ENCODE measurements at places on chromosomes 7 and 10.

GRCh38 chr10:132538031-132538789 lies 623 bp downstream of the INPP5A start:
- no peak for DNase-seq

DNA sequence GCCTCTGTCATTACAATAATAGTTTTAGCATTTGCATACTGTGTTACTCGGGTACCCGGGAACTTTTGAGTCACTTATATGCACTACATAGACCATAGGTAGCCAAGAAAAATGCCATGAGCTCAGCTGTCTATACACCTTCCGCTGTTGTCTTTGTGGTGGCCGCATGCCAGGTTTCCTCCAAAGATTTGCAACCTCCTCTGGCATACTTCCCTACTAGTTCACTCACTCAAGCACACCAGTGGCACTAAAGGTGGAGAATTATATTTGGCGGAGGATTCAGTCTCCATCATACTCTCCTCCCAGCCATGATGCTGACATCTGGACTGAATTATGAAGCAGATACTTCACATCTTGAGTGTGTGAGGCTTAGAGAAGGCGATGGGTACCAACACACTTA lies 35.6 kb upstream of the GRB10 start:
- no peak for DNase-seq

- no peak for DNase-seq
Measured at GRCh38 chr10:97687785-97688781, 1.0 kb upstream of the AVPI1 start.

GRCh38 chr10:102557569-102557968 lies 53.8 kb downstream of the SUFU start:
- no peak for DNase-seq

DNA sequence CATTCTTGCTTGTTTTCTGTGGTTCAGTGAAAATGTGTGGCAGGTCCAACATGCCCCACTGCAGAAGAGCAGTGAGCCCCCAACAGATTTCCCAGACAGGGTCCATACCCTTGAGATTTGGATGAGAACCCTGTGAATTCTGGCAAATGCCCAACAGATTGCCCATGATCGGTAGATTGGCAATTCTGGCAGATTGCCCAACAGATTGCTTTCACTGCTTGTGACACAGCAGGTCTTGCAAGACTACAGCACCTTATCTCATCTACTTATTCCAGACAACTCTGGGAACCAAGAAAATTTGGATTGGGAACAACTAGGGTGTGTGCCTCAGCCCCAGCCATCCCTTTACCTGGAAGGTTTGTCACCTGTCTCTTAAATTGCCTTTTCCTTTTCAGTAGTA lies 143.7 kb upstream of the COL1A2 start:
- no peak for DNase-seq

- peak; percentile 68 for DNase-seq
Measured at GRCh38 chr7:101085162-101085964, at the start of gene TRIM56. TRIM56 (plus strand) TSS chr7:101085481; CDS start chr7:101087313, 1,832 bp downstream.

GRCh38 chr7:92674379-92674778 lies 84.2 kb upstream of the FAM133B start:
- DNase-seq, result no peak

DNA sequence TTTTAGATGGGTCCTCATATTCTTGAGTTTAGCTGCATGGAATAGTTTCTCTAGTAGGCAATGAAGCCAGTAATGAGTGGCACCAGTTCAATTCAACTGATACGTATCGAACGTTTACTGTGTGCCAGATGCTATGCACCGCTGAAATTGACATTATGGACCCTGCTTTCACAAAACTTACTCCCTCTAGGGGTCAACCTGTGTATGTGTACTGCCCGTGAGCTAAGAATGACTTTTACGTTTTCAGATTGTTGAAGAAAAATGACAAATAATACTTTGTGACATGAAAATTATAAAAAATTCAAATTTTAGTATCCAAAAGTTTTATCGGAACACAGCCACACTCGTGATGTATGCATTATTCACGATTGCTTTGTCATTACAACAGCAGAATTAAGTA lies 95.5 kb downstream of the ZMYND11 start:
- DNase-seq, result no peak

- no peak for DNase-seq
Measured at GRCh38 chr10:77308084-77308732, 329.4 kb downstream of the KCNMA1 start.

DNA sequence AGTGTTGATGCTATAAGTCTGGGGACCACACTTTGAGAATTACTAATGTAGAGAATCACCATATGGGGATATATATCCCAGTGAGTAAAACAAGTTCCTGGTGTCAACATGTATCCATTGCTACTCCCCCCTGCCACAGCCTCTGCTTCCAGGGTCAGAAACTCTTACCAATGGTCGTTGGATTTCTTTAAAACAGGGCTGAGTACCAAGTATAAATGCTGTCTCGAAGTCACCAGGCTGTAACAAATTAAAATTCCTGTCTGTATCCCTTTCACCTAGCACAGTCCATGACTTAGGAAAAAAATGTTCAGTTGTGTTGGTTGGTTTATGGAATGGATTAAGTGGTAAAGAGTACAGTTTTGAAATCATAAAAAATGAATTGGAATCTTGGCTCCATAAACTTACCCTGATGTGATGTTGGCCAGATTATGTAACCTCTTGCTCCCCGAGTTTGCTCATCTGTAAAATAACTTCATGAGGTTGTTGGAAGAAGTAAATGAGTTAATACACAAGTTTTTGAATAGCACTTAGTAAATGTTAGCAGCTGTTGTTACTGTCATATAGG lies 364.0 kb upstream of the LRGUK start:
- DNase-seq, result no peak

DNA sequence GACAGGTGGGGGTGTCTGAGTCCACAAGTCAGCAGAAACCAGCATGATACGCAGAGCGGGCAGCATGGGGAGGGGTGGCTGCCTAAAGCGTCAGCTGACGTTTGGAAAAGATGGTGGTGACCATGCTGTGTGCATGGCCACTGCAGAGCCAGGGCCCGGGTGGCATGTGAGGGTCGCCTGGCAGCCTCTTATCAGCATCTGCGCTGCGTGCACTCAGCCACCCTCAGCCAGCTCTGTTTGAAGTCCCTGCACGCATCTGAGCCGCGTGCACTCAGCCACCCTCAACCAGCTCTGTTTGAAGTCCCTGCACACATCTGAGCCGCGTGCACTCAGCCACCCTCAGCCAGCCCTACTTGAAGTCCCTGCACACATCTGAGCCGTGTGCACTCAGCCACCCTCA lies 61.5 kb downstream of the WDR37 start:
- DNase-seq, result no peak

- no peak for DNase-seq
Measured at GRCh38 chr7:156493942-156494341, 146.6 kb upstream of the RNF32 start.

DNA sequence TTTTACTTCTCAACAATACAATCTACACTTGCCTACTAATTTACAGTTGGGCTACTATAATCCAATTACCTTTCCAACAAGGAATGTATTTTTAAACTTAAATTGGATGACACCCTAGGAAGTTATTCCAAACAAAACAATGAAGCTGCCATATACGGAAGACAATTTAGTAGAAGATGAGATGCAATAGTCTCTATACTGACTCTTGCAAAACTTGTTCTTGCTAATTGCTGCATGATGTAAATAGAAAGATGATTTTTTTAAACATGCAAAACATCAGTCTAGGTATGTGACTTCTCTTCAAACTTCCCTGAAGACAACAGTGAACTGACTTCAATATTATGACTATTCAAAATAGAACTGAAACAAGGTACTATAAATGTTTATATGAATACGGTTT lies 17.6 kb downstream of the NT5C3A start:
- DNase-seq, result no peak

DNA sequence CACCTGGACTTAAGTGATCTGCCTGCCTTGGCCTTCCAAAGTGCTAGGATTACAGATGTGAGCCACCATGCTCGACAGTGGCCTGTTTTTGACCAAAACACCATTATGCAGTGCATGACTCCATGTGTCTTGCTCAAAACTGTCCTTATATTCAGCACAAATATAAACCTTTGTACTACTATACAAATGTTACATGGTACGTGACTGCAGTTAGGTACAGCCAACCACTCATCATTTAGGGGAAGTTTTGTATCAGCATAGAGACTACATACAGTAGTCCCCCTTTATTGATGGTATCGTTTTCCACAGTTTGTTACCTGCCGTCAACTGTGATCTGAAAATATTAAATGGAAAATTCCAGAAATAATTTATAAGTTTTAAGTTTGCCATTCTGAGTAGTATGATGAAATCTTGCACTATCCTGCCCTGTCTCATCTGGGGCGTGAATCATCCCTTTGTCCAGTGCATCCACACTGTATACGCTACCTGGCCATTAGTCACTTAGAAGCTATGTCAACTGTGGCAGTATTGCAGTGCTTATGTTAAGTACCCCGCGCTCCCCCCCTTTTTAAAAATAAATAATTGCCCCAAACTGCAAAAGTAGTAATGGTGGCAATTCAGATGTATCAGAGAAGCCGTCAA lies 23.3 kb upstream of the ZNF282 start:
- DNase-seq, result no peak

GRCh38 chr7:22720791-22721786 lies 5.9 kb upstream of the IL6 start:
- no peak for DNase-seq

- DNase-seq, result no peak
Measured at GRCh38 chr7:130337410-130337971, 7.1 kb upstream of the CPA5 start.

DNA sequence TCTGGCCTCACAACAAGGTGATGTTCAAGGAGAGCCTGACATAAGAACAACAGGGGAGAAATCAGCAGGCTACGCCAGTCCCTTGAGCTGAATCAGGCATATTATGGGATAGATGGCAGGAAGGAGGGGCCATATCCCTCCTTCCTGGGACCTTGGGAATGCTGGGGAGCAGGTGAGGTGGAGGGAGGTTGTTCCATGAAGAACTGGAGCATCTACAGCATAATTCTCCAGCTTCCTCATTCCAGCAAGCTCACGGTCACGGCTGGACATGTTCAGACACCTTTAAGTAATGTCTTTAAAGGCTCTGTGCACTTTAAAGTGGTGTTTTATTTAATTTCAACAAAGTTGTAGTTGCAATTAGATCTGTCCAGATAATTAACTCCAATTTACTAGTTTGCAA lies 780.5 kb downstream of the TYW1 start:
- DNase-seq, result no peak

DNA sequence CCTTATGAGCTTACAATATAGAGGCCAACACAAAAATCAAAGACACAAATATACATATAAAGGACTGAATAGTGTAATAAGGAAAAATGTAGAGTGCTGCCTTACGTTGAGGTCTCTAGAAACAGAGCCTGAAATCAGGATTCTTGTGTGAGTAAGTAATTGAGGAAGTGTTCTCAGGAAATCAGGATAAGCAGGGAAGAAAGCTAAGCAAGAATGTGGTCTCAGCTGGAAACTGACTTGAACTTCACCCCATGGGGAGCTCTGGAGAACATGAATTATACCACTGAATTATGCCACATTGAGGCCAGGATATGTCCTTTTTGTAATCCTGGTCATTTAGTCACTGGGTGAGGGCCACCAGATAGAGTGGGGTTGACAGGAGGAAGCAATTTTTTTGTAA lies 191.9 kb downstream of the ETV1 start:
- no peak for DNase-seq

DNA sequence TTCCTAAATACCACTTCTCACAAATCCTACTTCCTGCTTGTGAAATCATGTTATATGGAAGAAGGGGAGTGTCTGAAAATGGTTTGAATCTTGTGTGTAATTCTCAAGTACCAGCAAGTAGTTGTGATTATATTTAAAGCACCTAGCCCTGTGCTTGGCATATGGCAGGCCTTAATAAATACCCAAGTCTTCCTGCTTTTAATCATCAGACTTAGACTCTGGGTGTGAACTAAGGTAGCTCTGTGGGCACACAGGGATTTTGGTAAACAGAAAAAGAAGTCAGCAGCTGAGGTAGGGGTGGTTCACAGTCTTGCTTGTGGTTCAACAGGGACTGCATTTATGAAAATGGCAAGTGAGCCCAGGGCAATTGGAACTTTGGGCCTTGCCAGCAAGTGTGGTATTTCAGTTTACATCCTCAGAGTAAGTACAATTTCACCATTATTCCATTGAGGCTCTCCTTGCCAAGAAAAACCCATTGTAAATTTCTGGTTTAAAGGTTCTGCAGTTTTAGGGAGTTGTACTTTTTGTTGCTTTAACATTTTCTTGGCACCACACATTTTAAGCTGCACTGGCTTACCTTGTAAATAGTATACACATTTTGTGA lies 215.5 kb downstream of the AUTS2 start:
- no peak for DNase-seq

- DNase-seq, result no peak
Measured at GRCh38 chr10:66215920-66216319, 709.9 kb upstream of the LRRTM3 start.

- no peak for DNase-seq
Measured at GRCh38 chr10:54478601-54479000, 322.4 kb downstream of the PCDH15 start.

Data from stimulated activated CD4-positive, alpha-beta T cell treated with anti-CD3 and anti-CD28 coated beads, Interleukin-12 subunit alpha, Interleukin-12 subunit beta, amount 100 ng/mL, for 4 hours (primary cell).